Occipital lobe (tissue), 3 donors: ENCODE measurements at places on chromosomes 16 and 17.

DNA sequence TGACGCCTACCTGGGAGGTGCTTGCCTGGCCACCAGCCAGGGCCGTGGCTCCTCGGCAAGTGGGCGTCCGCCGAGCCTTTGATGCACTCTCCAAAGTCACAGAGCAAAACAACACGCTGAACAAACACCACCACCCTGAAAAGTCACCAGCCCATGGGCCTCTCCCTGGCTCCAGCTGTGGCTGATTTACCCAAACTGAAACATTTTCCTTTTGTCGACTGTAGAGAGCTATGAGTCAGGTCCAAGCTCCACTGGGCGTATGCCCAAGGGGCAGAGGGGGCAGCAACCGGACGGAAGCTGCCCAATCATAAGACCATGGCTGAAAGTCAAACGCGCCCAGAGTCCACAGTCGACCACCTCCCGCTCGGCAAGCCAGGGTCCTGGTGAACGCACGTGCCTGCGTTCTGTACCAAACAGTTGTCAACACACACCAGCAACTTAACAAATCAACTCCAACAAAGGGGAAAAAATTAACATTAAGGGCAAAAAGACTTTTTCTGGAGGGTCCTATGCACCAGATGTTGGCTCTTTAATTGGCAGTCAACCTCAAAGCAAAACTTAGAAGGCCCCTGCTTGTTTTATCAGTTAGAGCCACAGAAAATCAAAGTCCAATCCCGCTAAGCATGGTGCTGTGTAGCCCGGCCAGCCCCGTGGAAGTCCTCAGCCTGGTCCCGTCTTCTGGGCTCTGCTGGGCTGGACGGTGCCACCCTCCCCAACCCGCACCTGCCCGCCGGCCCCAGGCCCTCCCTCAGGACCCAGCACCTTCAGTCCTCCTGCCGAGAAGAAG is 47.3 kb downstream of the TBC1D16 start:
- DNase-seq = no peak

- no peak for DNase-seq
These were observed 526 bp downstream of the KIAA0513 start for GRCh38 chr16:85027958-85028684.

DNA sequence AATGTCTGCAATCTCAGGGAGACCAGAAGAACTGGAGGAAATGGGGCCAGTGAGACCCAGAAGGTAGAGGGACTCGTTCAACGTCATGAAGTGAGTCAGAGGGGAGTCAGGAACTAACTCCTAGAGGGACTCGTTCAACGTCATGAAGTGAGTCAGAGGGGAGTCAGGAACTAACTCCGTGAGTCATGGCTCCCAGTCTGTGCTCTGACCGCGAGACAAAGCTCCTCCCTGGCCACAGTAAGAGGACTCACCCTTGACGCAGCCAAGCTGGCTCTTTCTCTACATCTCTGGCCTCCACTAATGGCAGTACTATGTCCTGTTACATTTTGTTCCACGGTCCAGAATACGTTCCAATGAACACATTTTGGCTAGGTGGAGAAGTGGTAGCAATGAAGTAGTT is 902.5 kb downstream of the KCNJ2 start:
- no peak for DNase-seq

DNA sequence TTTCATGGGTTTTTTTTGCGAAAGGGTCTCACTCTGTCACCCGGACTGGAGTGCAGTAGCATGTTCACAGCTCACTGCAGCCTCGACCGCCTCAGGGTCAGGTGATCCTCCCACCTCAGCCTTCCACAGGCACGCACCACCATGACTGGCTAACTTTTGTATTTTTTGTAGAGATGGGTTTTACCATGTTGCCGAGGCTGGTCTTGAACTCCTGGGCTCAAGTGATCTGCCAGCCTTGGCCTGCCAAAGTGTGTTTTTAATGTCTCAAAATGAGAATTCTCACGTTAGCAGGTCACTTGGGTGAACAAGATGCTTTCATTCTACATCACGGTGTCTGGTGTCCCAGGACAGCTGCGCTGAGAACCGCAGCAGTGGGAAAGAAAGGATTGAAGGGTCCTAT is 3.2 kb downstream of the FBXO31 start:
- no peak for DNase-seq

DNA sequence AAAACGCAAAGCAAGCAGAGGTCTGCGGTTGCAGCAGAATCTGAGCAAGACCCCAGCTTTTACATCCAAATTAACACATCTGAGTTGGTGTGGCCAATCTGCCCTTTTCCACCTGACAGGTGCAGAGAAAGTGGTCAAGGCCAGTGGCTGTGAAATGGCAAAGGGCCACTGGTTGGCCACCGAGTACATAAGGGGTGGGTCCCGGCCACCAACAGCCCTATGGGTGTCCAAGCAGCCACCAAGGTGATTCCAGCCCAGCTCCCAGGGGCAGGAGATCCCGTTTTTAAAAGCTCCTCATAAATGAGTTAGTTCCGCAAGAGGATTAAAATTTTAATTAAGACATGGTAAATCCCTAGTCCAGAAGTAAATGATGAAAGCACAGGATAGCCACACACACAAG is 29.1 kb downstream of the USP7 start:
- no peak for DNase-seq

- peak; percentile 46 for DNase-seq
These were observed at the start of gene RAP1GAP2 for GRCh38 chr17:2796164-2797125. Gene RAP1GAP2, plus strand, starts transcription at chr17:2796438. Its CDS starts 90 bp downstream, at chr17:2796528.

DNA sequence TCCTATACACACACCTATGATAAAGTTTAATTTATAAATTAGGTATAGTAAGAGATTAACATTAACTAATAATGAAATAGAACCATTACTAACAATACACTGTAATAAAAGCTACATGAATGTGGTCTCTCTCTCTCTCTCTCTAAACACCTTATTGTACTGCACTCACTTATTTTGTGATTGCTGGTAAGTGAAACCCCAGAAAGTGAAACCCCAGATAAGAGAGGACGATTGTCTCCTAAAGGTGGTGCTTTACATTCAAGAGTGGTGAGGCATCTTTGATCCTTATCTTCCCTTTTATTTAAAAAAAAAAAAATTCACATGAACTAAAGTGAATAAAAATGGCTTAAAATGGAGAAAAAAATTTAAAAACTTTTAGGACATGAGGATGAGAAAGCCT is 80.1 kb upstream of the TRAP1 start:
- DNase-seq = no peak

GRCh38 chr17:74542727-74543383 is 3.1 kb downstream of the CD300C start:
- no peak for DNase-seq

DNA sequence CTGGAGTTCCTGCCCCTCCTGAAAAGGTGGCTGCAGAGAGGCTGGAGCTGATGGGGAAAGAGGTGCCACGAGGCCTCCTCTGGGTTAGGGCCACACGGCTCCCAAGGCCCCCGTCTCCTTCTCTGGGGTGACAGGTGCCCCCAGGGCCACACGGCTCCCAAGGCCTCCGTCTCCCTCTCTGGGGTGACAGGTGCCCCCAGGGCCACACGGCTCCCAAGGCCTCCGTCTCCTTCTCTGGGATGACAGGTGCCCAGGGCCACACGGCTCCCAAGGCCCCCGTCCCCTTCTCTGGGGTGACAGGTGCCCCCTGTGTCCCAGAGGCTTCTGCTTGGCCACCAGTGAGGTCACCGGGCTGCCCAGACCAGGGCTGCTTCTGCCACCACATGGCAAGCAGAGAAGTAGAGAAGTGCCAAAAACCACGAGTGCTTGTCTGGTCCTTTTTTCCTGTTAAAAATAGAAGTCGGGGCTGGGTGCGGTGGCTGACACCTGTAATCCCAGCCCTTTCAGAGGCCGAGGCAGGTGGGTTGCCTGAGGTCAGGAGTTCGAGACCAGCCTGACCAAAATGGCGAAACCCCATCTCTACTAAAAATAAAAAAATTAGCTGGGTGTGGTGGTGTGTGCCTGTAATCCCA is 4.1 kb downstream of the CAPN15 start:
- DNase-seq = no peak

- DNase-seq = no peak
These were observed 71.5 kb upstream of the DNAJA2 start for GRCh38 chr16:47045023-47045422.

DNA sequence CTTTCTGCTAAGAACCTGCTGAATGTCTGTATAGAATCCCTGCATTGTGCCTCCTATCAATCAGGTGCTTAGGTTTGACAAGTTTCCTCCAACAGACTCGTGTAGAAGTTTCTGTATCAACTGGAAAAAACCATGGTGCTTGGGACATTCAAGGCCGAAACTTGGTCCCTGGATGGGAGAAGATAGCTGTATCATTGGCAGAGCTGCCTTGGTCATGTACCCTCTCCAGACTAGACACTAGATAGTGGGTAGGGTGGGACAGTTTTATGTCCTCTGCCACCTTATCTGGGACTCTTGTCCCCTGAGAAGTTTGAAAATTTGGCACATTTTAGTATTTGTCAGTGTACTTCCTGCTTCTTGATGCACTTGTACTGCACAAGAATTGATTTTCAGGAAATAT is 520.8 kb downstream of the WWOX start:
- DNase-seq = no peak

DNA sequence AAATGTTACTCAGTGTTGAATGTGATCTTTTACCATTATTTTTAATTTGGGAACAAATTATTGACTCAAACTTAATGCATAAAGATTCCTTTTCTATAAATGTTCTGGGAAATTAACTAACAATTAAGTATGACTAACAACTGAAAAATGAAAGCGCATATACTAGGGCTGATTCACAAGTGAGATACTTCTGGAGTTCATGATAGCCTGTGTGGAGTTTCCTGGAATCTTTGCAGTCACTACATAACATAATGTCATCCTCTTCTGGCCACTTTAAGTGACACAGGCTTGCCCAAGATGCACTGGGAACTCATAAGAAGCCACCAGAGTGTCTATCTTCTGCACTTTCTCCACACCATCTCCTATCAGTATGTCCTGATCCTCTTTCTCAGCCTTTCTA is 450.3 kb upstream of the CDH11 start:
- DNase-seq = no peak

- DNase-seq = no peak
These were observed 234.6 kb downstream of the TMEM114 start for GRCh38 chr16:8355675-8356074.

DNA sequence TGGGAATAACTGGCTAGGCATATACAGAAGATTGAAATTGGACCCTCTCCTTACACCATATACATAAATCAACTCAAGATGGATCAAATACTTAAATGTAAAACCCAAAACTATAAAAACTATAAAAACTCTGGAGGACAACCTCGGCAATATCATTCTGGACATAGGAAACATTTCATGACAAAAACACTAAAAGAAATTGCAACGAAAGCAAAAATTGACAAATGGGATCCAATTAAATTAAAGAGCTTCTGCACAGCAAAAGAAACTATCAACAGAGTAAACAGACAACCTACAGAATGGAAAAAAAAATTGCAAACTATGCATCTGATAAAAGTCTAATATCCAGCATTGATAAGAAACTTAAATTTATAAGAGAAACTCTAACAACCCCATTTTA is 503.7 kb upstream of the C16orf82 start:
- no peak for DNase-seq
